SJCRH30 (cell line): ENCODE measurements at places on chromosomes 13 and 19.

GRCh38 chr19:22607653-22608430 lies 26.3 kb upstream of the ZNF492 start:
- no peak for DNase-seq

- DNase-seq, result peak; percentile 4
Observed at GRCh38 chr13:72495681-72496080, 231.7 kb downstream of the MZT1 start.

GRCh38 chr13:93345770-93346169 lies 119.2 kb downstream of the GPC6 start:
- no peak for DNase-seq

DNA sequence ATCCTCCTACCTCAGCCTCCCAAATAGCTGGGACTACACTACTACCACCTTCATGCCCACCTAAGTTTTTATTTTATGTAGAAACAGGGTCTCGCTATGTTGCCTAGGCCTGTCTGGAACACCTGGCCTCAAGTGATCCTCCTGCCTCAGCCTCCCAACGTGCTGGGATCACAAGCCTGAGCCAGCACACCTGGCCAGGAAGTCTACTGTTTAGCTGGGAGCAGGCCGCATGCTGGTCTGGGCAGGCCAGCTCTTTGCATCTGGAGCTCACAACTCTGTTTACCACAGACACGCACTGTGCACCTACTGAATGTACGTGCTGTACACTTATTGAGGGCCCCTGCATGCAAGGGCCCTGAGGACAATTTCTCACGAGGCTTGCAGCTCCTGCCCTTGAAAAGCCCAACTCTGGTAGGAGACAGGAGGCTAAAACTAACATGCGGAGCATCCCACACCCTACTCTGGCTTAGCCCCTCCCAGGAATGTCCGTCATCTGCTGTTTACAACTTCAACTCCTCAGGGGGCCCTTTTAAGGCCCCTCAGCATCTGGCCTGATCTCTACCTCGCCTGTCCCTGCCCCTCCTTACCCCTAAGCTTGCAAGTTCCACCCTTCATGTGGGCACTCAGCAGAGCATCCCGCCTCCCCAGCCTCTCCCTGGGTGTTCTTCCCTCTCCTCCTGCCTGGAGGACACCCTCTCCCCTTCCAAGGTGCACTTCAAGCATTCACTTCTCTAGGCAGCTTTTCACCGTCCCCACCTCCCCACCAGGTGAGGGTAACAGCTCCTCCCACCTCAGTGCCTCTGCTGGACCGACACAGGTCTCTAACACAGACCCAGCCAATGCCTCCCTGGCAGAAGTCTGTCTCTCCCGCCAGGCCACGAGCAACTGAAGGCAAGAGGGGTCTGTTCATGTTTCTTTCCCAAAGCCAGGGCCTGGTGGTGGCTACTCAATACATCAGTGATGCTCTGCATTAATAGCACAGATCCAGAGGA lies 114.2 kb upstream of the UQCRFS1 start:
- DNase-seq, result no peak

DNA sequence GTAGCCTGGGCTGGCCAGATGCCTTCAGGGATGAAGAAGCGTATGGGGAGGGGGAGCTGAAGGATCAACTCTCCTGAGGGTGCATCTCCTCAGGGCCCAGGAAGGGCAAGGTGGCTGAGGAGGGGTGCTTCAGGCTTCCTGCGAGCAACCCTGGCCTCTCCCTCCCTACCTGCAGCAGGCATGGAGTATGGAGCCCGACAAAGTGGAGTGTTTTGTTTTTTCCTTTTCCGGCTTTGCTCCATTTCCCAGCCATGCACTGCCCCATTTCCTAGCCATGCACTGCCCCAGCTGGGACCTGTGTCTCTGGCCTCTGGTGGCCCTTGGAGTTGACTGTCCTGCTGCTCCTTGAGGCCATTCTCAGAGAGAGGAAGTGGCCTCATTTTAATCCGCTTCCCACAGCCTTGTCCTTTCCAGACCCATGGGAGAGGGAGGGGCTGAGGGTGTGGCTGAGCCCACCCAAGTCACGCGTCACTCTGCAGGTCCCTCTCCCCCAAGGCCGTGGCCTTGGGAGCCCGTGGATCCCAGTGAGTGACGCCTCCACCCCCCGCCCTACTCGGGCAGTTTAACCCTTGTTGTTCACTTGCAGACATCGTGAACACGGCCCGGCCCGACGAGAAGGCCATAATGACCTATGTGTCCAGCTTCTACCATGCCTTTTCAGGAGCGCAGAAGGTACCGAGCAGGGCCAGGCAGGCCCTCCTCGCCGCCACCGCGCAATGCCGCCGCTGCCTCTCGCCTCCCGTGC lies 34.4 kb downstream of the CAPN12 start:
- no peak for DNase-seq

DNA sequence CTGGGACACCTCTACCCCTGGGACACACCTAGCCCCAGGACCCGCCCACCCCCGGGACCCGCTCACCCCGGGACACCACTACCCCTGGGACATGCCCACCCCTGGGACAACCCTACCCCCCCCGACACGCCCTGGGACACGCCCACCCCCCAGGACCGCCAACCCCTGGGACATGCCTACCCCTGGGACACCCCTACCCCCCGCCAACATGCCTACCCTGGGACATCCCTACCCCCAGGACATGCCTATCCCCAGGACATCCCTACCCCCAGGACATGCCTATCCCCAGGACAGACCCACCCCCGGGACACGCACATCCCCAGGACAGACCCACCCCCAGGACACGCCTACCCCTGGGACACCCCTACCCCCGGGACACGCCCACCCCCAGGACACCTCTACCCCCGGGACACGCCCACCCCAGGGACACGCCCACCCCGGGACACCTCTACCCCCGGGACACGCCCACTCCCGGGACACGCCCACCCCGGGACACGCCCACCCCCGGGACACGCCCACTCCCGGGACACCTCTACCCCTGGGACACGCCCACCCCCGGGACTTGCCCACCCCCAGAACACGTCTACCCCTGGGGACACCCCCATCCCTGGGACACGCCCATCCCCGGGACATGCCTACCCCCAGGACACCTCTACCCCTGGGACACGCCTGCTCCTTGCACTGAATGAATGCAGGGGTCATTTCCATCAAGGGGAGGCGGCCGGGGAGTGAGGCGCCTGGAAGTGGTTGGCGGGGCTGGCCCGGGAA lies 32.3 kb downstream of the ADPRHL1 start:
- no peak for DNase-seq

- no peak for DNase-seq
Observed at GRCh38 chr13:74920361-74920760, 561.6 kb downstream of the TBC1D4 start.

- no peak for DNase-seq
Observed at GRCh38 chr19:34474233-34474989, 7.1 kb upstream of the WTIP start.

- DNase-seq, result no peak
Observed at GRCh38 chr19:48659768-48660167, 13.0 kb downstream of the NTN5 start.

DNA sequence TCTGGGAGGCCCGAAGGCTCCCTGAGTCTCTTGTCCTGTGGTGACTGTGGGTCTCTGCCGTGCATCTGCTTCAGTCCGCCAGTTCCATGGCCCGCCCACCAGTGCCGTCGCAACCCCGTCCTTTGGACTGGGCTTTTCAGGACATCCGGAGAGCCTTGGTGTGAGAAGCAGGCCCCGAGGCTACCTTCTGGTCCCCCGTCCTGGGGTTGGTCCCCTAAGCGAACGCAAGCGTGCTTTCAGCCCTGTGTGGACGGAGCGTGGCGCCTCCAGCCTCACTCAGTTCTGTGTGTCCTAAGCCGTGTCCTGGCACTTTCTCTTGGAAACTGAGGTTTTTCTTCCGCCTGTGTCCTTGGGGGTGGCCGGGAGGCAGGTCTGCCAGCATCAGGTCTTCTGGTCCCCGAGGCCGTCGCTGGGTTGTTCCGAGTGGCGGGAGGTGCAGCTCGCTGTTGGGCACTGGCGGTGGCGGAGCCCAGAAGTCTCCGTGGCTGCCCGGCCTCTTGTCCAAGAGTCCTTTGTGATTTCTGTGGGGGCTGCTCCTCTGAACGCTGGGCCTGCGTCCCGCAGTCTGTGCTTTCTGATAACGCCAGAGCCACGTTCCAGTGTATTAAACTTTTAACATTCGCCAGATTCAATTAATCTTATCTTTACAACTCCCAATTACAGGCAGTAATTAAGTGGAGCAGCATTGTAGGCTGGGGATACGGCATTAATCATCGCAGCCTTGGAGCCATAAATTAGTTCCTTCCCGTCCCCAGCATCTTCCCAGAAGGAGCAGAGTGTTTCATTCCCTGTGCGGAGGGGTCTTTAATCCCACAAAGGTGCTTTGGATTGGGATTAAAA lies 99.5 kb downstream of the KDM4B start:
- DNase-seq, result no peak

GRCh38 chr13:73365252-73365651 lies 306.4 kb downstream of the KLF5 start:
- no peak for DNase-seq

DNA sequence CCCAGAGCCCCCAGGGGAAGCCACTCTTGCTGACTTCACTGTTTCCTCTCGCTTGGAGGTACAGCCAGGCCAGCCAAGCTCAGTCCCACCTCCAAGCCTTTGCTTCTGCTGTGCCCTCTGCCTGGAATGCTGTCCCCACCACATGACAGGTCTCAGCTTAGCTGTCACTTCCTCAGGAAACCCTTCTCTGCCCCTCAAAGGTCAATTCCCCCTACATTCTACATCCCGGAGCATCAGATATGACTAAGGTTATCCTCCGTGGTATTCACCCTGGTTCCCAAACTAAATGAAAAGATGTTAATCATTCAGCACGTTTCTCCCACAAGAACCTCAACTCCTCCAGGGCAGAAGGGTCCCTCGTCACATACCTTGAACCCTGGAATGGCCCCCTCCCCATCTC lies 53.5 kb downstream of the PTPRS start:
- no peak for DNase-seq

GRCh38 chr13:45989607-45990006 lies 62.9 kb downstream of the ZC3H13 start:
- DNase-seq, result no peak

DNA sequence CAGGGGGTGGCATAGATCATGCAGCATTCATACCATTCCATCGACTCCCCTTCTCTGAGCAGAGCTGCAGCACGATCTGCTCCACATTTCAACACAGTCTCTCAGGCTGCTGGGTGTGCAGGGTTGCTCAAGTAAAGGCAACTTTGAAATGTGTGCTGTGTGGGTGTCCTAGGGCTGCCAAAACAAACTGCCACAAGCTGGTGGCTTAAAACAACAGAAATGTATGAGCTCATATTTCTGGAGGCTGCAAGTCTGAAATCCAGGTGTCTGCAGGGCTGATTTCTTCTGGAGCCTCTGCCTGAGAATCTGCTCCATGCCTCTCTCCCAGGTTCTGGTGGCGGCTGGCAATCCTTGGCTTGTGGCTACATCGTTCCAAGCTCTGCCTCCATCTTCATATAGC lies 63.7 kb upstream of the WDFY2 start:
- no peak for DNase-seq

DNA sequence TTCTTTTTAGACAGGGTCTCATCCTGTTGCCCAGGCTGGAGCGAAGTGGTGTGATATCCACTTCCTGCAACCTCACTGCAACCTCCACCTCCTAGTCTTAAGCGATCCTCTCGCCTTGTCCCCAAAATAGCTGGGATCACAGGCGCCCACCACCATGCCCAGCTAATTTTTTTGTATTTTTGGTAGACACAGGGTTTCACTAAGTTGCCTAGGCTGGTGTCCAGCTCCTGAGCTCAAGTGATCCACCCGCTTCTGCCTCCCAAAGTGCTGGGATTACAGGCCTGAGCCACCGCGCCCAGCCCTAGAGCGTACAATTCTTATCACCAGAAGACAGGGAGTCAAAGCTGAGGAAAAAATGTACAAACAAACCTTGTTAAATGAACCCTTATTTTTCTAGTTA lies 4.5 kb upstream of the ELOF1 start:
- no peak for DNase-seq

DNA sequence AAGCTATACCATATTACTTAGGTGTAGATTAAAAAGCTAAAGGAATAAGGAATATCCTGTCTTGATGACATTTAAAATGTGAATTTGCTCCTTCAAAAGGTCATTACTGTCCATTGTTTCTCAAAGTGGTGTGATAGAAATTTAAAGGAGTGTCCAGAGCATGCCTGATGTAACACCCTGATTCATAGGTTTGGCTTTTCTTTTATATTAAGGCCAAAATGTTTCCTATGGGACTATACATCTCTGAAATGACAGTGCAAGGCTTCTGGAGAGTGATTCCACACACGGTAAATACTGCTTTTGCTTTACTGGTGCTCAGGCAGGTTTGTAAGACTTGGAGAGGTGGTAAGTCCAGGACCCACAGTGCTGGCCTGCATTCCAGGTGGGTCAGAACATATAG lies 289.9 kb downstream of the RFC3 start:
- no peak for DNase-seq

- DNase-seq, result no peak
Observed at GRCh38 chr13:32203221-32203620, 111.9 kb downstream of the ZAR1L start.

GRCh38 chr19:1650650-1651567 lies 1.5 kb downstream of the TCF3 start:
- no peak for DNase-seq
